ENCODE measurements at places on chromosomes 16 and 17.

DNA sequence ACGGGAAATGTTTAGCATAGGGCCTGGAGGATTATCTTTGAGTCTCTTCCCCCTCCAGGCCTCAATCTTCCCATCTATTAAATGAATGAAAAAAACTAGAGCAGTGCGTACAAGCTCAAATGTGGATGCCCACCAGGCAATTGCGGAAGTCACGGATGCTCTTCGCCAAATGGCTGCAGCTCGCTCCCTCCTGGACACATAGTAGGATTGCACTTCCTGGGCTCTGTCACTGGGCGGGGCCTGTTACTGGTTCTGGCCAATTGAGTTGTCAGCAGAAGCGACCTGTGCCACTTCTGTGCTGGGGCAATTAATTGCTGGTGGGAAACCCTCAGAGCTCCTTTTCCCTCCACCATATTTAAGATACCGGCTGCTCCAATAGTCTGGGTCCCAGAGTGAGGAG is 168.2 kb upstream of the IRX6 start:
- peak; percentile 55 for DNase-seq
- no peak overlapping the region for H3K4me3 ChIP-seq
- H3K27ac ChIP-seq = no peak overlapping the region
- no peaks in the 10 kb centered on the region for H3K36me3 ChIP-seq
- H3K4me1 ChIP-seq = no peaks in the 10 kb centered on the region
- H3K27me3 ChIP-seq = no peaks in the 10 kb centered on the region

DNA sequence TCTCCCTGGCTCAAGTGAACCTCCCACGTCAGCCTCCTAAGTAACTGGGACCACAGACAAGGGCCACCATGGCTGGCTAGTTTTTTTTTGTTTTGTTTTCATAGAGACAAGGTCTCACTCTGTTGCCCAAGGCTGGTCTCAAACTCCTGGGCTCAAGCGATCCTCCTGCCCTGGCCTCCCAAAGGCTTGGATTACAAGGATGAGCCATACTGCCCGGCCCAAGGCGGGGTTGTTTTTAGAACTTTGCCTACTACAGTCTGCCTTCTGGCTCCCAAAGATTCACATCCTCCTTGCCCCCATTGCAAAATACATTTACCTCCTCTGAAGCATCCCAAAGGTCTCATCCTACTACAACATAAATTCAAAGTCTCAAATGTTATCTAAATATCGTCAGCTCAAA is 49.5 kb upstream of the PHOSPHO1 start:
- H3K4me1 ChIP-seq = no peaks in the 10 kb centered on the region
- H3K36me3 ChIP-seq = no peaks in the 10 kb centered on the region
- no peak overlapping the region for H3K4me3 ChIP-seq
- no peaks in the 10 kb centered on the region for H3K27me3 ChIP-seq
- DNase-seq = peak; percentile 12

GRCh38 chr17:2511138-2511461 is 588 bp downstream of the METTL16 start:
- no peaks in the 10 kb centered on the region for H3K27me3 ChIP-seq
- peak overlapping the region; percentile 98 for H3K4me3 ChIP-seq
- H3K27ac ChIP-seq = peak overlapping the region; percentile 96
- no peaks in the 10 kb centered on the region for H3K4me1 ChIP-seq
- no peak for DNase-seq

- no peak overlapping the region for H3K27ac ChIP-seq
- DNase-seq = peak; percentile 91
- no peak overlapping the region for H3K4me3 ChIP-seq
- no peaks in the 10 kb centered on the region for H3K27me3 ChIP-seq
- H3K4me1 ChIP-seq = peaks cover 2% of the 10 kb centered on the region
Observed at GRCh38 chr16:73152386-73153125, 104.6 kb upstream of the ZFHX3 start.

- no peak overlapping the region for H3K4me3 ChIP-seq
- H3K36me3 ChIP-seq = peaks cover 97% of the 10 kb centered on the region
- no peak for DNase-seq
- no peaks in the 10 kb centered on the region for H3K4me1 ChIP-seq
Observed at GRCh38 chr16:87840271-87840978, 28.9 kb downstream of the SLC7A5 start.

GRCh38 chr16:89442990-89443726 is 47.2 kb downstream of the ANKRD11 start:
- H3K27me3 ChIP-seq = no peaks in the 10 kb centered on the region
- no peak overlapping the region for H3K4me3 ChIP-seq
- H3K27ac ChIP-seq = peak overlapping the region; percentile 57

DNA sequence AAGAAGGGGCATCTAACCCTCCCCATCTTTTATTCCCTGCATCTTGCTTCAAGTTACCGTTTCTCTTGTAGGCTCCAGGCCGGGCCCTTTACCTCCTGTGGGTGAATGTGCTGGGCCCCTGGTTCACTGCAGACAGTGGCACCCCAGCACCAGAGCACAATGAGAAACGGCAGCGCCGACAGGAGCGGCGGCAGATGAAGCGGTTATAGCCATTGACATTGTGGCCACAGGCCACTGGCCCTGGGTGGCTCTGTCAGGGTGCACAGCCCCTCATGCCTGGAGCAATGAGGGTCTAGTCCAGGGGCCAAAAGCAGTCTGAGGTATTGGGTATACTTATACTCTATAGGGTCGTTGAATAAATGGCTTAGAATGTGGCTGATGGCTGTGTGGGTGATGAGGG is 2.0 kb downstream of the TMEM208 start:
- peaks cover 3% of the 10 kb centered on the region for H3K4me1 ChIP-seq
- peaks cover 53% of the 10 kb centered on the region for H3K36me3 ChIP-seq
- no peaks in the 10 kb centered on the region for H3K27me3 ChIP-seq

DNA sequence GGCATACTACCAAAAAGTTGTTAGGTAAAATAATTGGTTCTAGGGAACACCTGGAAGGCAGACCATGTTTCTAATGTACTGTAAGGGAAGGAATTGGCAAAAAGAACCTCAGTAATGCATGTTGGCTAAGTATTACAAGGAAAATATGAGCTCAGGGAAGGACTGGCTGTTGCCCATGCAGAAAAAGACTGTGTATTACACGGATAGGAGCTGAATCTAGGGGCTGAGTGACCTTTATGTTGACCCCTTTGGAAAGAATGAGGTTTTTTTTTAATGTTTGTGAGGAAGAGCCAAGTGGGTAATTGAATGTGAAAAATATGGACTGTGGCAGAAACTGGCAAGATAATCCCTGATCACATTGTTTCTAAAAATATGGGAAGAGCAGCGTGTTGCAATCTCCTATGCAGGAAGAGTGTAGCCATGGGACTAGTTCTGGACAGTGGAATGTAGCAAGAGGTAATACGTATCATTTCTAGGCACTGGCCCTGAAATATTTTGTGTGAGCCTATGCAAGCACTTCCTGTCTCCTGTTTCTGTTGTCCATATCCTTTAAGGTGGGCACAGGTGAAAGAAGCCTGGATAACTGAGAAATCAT is 95.1 kb upstream of the CNTNAP4 start:
- no peaks in the 10 kb centered on the region for H3K4me1 ChIP-seq
- DNase-seq = no peak
- no peaks in the 10 kb centered on the region for H3K27me3 ChIP-seq
- H3K4me3 ChIP-seq = no peak overlapping the region

DNA sequence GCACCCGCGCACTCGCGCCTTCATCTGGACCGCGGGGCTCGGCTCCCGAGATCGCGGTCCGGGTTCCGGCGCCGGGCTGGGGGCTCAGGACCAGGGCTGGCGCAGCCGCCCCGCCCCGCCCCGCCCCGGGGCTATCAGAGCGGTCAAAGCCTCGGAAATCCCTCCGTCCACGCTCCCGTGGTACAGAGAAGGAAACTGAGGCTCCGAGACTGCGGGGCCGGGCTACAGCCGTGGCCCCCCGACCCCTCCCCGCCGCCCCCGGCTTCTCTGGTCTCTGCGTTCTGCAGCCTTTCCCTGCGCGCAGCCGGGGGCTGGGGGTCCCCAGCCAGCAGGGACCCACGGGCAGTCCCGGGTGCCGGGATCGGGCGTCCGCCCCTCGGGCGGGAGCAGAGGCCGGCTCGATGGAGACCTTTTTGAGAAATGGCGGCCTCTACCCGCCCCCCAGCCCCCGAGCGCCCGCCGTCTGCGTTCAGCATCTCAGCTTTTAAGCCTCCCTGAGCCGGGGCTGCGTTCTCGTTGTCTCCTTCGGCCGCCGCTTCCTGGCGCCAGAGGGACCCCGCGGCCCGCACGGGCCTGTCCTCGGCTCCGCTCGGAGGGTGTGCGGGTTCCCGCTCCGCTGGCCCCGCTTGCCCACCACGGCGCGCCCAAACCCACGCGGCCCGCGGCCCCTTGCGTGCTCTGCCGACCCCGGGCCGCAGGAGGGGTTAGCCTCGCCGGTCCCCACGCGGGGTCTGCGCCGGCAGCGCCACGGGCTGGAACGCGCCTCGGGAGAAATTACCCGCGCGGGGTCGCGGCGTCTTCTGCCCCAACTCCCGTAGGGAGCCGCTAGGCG is 1.5 kb upstream of the NPTX1 start:
- peak; percentile 93 for DNase-seq
- no peaks in the 10 kb centered on the region for H3K36me3 ChIP-seq
- peaks cover 99% of the 10 kb centered on the region for H3K27me3 ChIP-seq
- H3K4me1 ChIP-seq = peaks cover 8% of the 10 kb centered on the region
- peak overlapping the region; percentile 58 for H3K4me3 ChIP-seq
- no peak overlapping the region for H3K27ac ChIP-seq

GRCh38 chr16:12158428-12158827 is 181.9 kb downstream of the SNX29 start:
- no peaks in the 10 kb centered on the region for H3K27me3 ChIP-seq
- H3K4me3 ChIP-seq = no peak overlapping the region
- H3K4me1 ChIP-seq = peaks cover 4% of the 10 kb centered on the region
- DNase-seq = no peak
- no peak overlapping the region for H3K27ac ChIP-seq

GRCh38 chr17:79065105-79065670 is 9.4 kb upstream of the ENGASE start:
- peak; percentile 89 for DNase-seq
- no peak overlapping the region for H3K27ac ChIP-seq
- no peaks in the 10 kb centered on the region for H3K4me1 ChIP-seq
- no peaks in the 10 kb centered on the region for H3K27me3 ChIP-seq
- H3K36me3 ChIP-seq = no peaks in the 10 kb centered on the region

GRCh38 chr17:75722076-75722475 is 817 bp downstream of the ITGB4 start:
- no peak overlapping the region for H3K27ac ChIP-seq
- H3K4me1 ChIP-seq = no peaks in the 10 kb centered on the region
- no peak for DNase-seq

- H3K27me3 ChIP-seq = no peaks in the 10 kb centered on the region
- no peak overlapping the region for H3K27ac ChIP-seq
Observed at GRCh38 chr17:296906-297690, 55.5 kb downstream of the RPH3AL start.

GRCh38 chr17:16417896-16418684 is 2.7 kb downstream of the TRPV2 start:
- H3K4me3 ChIP-seq = no peak overlapping the region
- no peaks in the 10 kb centered on the region for H3K27me3 ChIP-seq
- H3K27ac ChIP-seq = no peak overlapping the region
- no peaks in the 10 kb centered on the region for H3K36me3 ChIP-seq
- peaks cover 7% of the 10 kb centered on the region for H3K4me1 ChIP-seq
- peak; percentile 61 for DNase-seq

All from endodermal cell (in vitro differentiated cells).